Fibroblast of lung (primary cell): ENCODE measurements at places on chromosomes 7 and 10.

GRCh38 chr7:121547544-121548092, 151.5 kb upstream of the FAM3C start:
- DNase-seq = peak; percentile 84

DNA sequence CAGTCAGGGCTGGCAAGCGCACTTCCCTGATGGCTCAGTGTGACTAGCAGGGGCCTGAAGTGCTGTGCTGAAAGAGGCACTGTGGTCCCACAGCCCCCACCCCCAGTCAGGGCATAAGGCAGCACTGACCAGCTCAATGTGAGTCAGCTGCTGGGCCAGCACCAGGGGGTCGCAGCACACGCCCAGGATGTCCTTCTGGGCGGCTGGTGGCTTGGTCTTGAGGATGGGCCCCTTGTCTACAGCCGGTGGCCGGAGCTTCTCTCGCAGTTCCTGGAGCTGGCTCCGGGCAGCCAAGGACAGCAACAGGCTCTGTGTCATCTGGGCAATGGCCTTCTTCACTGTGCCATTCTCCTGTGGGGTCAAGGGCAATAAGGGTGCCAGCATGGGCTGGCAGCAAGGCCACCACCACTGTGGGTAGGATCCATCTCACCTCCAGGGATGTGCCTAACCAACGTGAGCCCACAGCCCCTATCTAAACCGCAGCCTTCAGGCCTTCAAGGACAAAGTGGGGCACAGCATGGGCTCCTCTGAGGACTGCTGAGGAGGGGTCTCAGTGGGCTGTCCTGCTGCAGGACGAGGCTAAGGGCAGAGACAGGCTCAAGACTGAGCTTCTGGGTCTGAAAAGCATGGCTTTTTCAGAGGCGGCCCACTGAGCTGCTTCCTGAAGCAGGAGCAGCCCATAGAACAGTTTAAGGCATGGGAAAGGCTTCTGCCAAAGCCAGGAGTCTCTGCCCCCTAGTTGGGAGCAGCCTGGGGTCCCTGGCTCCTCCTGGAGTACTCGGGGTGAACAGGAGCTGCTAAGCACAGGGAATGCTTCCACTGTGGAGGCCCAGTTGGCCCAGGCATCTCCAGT, 62.5 kb downstream of the CSGALNACT2 start:
- DNase-seq = no peak

GRCh38 chr10:61332581-61332980, 120.6 kb downstream of the TMEM26 start:
- DNase-seq = no peak

DNA sequence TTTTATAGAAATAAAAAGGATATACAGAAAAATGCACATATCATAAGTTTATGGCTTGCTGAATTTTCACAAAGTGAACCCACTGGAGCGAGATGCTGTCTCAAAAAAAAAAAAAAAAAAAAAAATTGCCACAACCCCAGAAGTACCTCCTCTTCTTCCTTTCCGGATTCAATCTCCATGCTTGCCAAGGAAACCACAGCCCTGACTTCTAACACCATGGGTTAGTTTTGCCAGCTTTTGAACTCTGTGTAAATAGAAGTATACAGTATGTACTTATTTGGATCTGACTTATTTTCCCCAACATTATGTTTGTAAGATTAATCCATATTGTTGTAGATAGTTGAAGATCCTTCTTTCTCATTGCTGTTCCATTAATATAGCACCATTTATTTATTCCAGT, 40.0 kb downstream of the FANK1 start:
- no peak for DNase-seq

GRCh38 chr10:76548716-76549115, 1088.9 kb downstream of the KCNMA1 start:
- no peak for DNase-seq

DNA sequence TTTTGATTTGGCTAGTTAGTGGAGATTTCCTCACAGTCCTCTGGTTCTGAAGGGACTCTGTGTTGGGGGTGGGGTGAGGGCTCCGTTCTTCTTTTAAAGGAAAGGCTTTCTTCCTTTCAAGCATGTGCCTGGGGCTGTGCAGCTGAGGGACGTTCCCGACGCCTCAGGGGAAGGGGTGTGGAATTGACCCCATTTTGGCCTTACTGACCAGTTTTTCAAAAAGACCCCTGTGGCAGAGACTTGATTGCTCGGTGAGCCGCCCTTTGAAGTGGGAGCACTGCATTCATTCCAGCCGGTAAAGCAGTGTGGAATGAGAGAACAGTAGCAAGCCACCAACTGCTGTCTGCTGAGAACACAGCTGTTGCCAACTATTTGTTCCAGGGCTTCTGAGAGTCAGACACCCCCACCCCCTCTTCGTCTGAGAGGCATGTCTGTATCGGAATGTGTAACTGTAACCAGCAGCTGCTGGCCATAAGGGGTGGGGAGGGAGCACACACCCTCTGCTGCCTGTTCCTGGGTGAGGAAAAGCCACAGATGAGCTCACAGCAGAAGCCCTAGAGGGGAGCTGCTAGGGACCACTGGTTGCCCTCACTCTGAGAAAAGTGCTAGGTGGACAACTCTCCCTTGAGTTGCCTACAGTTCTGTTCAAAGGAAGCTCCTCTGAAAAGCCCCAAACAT, 33.2 kb downstream of the WBP1L start:
- peak; percentile 96 for DNase-seq
